NCI-H1694 (cell line): ENCODE measurements at places on chromosomes 1 and 21.

GRCh38 chr1:33399375-33399774, 31.5 kb downstream of the PHC2 start:
- DNase-seq: no peak

DNA sequence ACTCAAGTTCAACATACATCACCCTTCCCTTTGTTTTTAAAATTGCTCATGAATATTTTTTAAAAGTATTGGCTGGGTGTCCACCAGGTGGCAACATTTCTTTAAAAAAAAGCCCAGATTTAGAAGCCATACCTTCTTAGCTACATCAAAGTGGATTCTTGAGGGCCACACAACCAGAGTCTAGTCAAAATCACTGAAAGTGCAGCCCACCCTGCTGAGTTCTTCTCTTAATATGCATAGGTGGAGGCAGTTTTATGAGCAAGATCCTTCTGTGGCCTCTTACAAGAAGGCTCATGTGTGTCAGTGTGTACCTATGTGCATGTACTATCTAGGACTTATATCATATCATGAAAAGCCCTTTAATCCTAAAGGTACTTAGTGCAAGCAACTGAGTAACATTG, 16.9 kb upstream of the GNG12 start:
- peak; percentile 45 for DNase-seq

- no peak for DNase-seq
These were observed 6.3 kb upstream of the TTLL10 start for GRCh38 chr1:1167398-1167821.

DNA sequence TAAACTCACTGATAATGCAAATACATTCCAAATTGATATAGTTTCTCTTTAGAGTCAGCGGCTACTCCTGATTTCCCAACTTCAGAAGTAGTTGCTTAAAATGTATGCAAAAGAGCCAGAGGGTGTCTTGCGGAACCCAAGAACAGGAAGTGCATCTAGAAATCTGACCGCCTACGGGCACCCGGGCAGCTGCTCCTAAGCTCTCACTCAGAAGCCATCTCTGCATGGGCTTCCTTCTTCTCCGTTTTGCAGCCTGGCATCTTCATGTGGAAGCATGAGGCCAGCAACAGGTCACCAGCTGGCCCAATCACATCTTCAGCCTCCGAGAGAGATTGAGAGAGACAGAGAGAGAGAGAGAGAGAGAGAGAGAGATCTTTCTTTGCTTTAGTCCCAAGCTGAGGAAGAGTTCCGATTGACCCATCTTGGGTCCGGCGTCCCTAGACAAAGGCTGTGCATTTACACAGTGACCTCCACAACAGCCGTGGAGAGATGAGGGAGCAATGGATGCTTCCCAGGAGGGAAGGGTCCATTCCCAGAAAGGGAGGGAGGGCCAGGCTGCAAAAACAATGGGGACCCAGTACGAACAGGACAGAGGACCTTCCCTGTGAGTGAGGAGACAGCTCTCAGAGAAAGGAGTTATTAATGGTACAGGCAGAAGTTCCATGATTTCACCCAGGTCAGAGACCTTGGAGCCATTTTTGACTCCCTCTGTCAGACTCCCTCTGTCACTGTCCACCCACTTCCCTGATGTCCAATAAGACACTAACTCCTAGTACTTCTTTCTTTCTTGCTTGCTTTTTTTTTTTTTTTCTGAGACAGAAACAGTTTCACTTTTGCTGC, 28.2 kb upstream of the SLC30A1 start:
- no peak for DNase-seq

DNA sequence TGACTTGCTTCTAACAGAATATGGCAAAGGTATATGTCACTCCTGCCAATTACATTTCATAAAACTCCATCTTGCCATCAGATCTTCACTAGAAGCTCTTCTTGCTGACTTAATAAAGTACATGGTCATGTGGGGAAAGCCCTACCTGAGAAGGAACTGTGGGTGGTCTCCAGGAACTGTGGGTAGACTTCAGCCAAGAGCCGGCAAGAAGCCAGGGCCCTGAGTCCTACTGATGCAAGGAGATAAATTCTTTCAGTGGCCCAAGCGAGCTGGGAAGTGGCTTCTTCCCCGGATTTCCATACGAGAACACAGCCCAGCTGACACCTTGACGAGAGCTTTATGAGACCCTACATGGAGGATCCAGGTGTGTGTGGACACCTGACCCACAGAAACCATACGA, 228.7 kb downstream of the SMYD3 start:
- DNase-seq: no peak
